Activated T-helper 1 cell treated with anti-CD3 and anti-CD28 coated beads, Interleukin-12 subunit alpha, Interleukin-12 subunit beta, Interleukin-2, Interleukin-4 antibody, amounts not matched to agents 30 ng/mL and 10 ng/mL and 1 ng/mL, durations not matched to agents 14 hours and 24 hours and 36 hours (primary cell): ENCODE measurements at places on chromosomes 1 and 21.

DNA sequence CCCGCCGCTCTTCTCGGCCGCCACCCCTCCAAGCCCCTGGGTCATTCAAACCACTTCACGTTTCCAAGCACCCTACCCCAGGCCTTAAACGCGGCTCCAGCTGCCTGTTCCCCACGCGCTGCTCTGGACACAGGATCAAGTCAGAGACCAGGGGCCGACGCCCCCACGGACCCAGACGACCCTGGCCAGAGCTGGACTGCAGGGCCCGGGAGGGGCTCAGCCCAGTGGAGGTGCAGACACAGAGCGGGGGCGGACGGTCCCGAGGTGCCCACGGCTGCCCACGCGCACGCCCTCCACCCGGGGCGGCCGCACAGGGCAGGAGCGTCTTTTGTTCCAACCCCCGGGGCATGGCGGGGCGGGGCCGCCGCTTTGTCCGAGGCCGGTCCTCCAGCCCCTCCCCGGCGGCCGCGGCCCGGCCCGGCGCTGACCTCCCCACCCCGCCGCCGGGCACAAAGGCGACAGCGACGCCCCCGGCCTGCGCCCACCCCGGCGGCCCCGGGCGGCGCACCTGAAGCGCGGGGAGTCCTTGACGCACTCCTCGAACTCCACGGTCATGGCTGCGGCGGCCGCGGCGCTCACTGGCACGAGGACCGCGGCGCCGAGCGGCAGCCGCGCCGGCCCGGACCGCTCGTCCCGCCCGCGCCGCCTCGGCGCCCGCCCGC lies 338 bp downstream of the ACAP3 start:
- DNase-seq, result no peak

- DNase-seq, result no peak
These were observed 79.4 kb downstream of the SPATA46 start for GRCh38 chr1:162297208-162297607.

GRCh38 chr1:101408212-101409042 lies 171.6 kb downstream of the S1PR1 start:
- DNase-seq, result no peak

DNA sequence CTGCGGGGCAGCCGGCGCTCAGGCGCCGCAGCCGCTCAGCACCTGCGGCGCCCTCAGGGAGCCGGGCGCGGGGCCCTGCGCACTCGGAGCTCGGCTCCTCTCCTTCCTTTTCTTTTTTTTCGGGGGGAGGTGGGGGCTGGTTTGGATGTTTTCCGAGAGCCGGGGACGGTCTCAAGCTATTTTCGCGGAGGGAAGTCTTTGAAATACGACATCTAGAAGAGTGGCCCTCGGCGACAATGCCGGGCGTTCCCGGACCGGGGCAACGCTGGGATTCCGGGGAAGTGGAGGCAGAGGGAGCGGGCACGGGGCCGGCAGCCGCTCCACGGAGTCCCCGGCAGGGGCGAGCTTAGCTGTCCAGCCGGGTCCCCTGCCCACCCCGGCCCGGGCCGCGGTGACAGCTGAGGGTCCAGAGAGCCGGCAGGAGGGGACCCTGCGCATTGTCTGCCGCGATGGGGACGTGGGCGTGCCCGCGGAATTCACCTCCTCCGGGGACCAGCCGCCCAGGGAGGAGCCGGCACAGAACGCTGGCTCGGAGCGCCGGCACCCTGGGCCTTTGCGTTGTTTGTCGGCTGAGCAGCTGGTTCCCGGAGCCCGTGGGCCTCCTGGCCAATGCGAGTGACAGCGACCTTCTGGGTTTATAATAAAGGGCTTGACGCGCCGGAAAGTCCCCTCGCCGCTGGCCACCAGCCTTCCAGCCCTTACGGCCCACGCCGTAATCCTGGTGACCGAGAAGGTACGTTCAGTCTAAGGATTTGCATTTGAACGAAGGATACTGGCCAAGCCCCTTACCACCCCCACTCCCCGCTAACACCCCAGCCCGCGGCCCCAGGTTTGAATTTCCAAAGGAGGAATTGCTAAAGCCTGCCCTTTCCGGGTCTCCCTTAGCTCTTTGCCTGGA lies 582 bp downstream of the SLC37A1 start:
- DNase-seq, result peak; percentile 55

- DNase-seq, result no peak
These were observed 7.3 kb downstream of the WDR26 start for GRCh38 chr1:224427346-224427745.

DNA sequence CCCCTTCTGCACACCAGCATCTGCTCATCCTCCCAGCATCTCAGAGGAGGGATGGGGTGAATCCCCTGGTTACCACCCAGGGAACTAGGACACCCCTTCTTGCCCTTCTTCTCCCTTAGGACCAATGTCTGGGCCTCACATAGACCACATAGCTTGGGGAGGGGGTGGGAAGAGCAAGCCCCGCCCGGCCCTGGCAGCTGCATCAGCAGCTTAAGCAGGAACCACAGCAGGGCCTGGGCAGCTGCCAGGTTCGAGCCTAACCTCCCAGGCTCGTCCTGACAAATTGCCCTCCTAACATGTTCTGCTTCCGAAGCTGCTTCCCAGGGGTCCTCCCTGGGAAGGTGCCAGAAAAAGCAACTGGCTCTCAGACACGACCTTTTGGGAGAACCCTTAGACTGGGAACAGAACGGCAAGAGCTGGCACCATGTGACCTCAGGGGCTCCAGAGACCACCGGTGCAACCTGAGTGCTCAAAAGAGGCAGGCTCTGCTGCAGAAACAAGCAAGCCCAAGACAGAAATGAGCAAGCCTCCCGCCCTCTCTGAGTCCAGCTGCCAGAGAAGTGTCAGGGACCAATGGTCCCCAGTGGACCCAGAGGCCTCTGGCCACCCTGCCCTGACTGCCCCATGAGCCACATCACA lies 18.4 kb upstream of the CLSTN1 start:
- no peak for DNase-seq

DNA sequence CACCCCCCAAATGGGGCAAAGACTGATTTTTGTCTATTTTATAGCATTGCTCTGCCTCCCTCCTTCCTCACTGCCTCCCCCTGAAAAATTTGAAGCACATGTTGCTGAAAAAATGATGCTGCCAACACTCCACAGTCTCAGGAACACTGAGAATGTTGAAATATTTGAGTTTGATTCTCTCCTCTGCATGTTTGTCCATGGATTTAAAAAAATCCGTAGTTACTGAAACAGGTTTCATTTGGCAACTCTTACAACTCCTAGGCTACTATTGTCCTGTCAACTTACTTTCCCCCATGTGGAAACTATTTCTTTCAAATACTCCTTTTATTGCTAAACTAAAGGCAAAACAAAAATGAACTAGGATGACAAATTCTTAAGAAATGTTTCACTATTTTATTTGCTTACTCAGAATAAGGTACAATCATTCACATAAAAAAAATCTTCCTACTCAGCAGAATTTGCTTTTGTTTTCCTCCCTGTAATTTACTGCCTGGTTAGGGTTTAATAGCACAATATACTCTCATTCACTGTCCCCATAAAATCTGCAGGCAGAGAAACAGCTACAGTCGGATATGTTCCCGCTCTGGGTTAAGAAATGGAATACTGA lies 50.2 kb downstream of the C21orf91 start:
- DNase-seq, result no peak

GRCh38 chr1:84834419-84835064 lies 58.5 kb downstream of the LPAR3 start:
- no peak for DNase-seq

DNA sequence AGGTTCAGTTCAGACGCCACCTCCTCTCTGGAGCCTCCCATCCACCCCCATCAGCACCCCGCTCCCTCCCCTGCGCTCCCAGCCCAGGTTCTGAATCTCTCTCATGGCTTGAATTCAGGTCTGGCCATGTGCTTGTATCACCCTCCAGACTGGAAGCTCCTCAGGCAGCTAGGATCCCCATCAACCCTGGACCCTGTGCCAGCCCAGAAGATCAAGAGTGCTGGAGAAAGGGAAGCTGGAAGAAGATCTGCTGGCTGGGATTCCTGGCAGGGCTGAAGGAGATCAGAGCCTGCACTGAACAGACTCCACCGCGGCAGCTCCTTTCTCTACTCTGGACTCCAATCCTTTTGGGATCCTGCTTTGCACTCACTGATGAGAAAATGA lies 11.7 kb upstream of the TINAGL1 start:
- DNase-seq, result no peak

- DNase-seq, result no peak
These were observed 42.0 kb downstream of the STUM start for GRCh38 chr1:226590614-226591013.

DNA sequence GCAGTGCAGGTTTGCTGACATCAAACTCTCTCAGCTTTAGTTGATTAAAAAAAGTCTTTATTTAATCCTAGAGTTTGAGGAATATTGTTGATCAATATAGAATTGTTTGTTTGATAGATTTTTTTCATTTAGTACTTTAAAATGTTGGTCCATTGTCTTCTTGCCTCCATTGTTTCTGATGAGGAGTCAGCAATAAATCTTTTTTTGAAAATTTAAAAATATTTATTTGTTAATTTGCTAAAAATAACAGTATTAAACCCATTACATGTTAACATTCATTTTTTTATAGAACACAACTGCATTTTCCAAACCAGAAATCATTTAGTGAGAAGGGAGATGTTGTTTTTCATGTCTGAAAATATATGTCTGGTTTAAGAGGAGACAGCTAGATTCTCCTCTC lies 173.8 kb upstream of the USP24 start:
- DNase-seq, result no peak

DNA sequence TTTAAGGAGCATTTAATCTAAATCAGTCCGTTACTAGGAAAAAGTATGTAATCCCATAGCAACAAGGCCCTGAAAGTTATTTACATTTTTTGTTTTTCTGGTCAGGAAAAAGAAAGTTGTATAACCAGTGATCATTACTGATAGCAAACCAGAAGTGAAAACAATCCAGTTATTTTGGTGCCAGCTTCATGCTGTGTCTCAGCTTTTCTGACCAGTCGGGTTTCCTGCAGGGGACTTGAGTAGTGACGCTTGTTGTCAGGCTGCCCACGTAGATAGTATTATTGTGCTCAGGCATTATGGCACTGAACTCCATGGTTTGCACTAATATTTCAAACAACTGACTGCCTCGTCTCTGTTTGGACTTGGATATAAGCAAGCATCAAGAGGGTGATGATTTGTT lies 55.2 kb downstream of the SASS6 start:
- no peak for DNase-seq

GRCh38 chr1:9201401-9202239 lies 33.0 kb upstream of the H6PD start:
- no peak for DNase-seq

DNA sequence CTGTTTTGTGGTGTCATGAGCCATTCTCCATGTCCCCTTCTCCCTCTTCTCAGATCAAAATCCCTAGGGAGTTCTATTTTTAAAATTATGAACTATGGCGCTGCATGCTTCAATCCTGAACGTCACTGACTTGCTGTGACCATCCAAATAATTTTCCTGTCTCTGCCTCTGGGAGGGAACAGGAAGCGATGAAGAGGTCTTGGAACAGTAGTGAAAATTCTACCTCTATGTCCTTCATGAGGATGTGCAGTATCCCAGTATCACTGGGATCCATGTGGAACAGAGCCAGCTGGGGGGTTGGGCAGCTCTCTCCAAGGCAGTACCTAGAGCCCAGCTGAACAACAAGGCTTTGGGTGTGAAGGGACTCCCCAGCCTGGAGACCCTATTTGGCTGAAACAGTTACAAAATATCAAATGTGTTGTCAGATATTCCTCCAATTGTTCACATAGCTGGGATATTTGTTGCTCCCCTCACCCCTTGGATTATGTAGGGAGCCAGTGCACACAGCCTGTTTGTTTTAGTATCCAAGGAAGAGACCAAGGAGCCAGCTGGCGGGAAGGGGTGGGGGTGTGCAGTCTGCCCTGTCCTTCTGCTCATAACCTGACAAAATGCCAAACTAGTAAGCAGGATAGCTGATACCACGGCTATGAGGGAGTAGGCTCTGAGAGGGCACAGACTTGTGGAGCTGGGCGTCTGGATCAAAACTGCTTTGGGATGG lies 7.6 kb downstream of the DCLRE1B start:
- no peak for DNase-seq

DNA sequence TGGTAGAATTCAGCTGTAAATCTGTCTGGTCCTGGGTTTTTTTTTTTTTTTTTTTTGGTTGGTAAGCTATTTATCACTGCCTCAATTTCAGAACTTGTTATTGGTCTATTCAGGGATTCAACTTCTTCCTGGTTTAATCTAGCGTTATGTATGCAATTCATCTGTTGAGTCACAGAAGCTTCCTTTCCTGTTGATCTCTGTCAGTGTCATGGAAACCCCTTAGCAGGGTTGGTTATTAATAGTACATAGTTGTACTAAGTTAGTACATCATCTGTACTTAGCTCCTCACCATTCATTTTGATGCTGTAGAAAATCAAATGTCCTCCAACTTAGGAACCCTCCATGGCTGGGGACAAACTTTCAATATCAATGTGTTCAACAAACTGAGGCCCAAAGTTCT lies 51.0 kb upstream of the BARHL2 start:
- no peak for DNase-seq

- DNase-seq, result no peak
These were observed 17.9 kb downstream of the PLXNA2 start for GRCh38 chr1:208225954-208226937.

GRCh38 chr1:39239968-39240367 lies 35.5 kb downstream of the MACF1 start:
- no peak for DNase-seq

DNA sequence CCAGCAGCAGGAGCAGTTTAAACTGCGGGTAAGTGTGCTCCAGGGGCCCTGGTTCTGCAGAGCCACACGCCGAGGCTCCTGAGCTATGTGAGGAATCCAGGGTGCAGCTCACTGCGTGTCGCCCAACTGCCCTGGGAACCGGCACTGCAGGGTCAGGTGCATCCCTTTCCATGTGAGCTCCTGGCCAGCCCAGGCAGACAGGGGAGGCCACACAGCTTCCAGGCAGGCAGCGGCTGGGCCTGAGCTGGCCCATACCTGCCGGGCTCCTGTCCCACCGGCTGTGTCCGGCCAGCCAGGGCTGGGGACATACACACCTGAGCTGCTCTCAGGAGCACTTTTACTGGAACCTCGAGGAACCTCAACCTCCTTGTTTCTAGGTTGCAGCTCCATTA lies 18.6 kb upstream of the COL18A1 start:
- no peak for DNase-seq

GRCh38 chr1:233090746-233091494 lies 140.5 kb downstream of the NTPCR start:
- DNase-seq, result no peak

GRCh38 chr1:183941001-183941400 lies 96.5 kb downstream of the COLGALT2 start:
- no peak for DNase-seq

DNA sequence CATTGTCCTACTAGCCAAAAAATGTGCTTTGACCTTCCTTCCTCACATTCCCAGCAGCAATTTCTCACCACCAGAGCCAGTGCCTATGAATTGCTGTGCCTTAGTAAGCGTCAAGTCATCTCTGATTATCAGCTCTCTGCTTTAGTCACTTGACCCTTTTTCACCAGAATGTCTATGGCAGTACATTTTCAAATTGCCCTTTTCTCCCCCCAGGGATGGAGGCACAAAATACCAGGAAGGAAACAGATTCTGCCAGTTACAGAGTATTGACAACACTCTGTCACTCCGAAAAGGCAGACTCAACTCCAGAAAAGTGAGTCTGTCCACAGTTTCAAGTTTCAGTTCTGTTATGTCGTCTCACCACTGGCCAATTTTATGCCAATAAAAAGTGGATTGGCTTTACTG lies 167.4 kb downstream of the TNFSF18 start:
- no peak for DNase-seq
